ENCODE measurements at places on chromosomes 7 and 10.

DNA sequence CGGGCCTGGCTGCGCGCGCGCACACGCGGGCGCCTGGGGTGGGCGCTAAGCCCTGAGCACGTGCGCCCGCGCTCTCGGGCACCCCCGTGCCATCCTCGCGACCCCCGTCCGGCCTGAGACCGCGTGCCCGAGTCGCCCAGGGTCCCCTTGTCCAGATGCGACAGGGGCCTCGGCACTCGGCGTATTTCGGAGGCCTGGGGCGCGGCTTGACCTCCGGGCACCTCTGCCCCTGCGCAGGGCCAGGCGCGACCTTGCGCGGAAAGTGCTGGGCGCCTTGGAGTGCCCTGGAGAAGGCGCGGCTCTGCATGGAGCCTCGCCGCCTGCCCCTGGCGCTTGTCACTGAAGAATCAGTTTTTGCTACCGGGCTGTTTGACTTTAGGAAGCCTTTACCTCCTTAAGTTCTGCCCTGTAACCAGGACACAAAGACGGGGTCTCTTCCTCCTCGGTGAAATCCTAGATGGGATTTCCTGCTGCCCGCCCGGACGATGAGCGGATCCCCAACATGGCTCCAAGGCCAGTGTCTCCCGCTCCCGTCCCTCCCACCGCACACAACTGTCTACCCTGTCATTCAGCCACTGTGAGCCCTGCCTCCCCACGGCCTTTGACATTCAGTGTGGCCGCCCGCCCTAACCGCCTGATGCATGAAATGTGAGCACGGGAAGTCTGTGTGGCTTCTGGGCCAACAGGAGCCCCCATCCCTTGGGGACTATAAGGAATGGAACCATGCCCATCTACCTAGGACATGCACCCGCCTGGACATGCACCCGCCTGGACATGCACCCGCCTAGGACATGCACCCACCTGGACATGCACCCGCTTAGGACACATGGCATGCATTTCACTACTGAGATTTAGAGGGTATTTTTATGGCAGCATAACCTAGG lies 1.1 kb upstream of the STK32C start:
- no peak for DNase-seq

DNA sequence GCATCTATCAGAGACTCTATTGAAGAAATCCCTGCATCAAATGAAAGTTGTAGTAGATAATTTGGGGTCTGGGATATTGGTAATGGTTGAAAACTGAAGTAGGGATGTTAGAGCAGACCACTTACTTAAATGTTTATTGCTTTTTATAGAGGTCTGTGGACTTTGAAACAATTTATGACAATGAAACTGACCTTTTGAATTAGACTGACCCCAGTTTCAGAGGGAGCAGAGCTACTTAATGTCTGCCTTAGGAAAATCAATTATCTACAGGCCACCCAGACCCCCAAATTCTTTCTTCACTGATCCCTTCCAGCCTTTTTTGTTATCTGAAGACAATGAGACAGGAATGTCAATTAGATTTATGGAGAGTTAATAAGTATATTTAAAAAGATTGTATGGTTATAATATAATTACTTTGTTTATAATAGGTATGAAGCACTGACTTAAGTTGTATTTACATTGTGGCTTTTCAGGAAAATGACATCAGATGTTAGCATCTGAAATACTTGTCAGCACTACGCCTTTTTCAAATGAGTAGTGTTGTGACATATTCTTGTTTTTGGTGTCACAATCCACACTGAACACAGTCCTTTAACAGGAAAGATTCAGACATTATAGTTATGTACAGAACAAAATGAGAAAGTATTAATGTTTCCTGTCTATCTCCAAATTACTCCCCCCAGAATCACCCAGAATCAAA lies 13.9 kb downstream of the MGAM2 start:
- DNase-seq = no peak

- DNase-seq = no peak
These were observed 213.5 kb upstream of the ZNF32 start for GRCh38 chr10:43861966-43862751.

- DNase-seq = no peak
These were observed 6.8 kb downstream of the DLG5 start for GRCh38 chr10:77919713-77920108.

DNA sequence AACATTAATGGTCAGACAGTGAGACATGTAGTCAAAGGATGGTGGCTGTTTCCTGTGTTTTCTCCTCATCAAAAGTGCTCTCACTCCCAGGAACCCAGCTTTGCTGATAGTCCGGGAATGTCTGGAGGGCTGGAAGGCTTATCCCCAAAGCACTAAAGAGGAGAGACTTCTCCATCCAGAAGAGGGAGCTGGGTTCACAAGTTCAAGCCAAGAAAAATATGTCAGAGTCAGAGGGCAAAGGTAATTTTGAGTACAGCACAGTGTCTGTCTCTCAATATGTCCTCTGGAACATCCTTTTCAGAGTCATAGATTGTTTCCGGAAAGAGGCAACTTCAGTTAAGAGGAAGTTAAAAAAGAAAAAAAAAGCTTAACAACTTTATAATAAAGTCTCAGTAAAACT lies 281.5 kb upstream of the PHYHIPL start:
- DNase-seq = no peak

DNA sequence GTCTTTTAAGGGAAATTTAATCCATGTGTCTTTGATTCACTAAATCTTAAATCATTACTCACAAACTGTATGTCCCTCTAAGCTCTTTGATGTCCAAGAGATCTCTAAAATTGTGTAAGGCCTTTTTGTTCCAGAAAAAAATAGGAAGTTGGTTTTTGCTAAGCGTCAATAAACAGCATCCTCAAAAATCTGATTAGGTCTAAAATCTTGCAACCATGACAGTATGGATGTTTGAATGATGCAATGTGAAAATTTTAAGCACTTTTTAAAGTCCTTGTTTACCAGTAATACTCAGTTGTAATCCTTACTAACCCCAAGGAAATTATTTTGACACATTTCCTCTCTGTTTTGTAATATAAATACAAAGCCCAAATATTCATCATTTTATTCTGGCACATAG lies 6.8 kb downstream of the MET start:
- no peak for DNase-seq

DNA sequence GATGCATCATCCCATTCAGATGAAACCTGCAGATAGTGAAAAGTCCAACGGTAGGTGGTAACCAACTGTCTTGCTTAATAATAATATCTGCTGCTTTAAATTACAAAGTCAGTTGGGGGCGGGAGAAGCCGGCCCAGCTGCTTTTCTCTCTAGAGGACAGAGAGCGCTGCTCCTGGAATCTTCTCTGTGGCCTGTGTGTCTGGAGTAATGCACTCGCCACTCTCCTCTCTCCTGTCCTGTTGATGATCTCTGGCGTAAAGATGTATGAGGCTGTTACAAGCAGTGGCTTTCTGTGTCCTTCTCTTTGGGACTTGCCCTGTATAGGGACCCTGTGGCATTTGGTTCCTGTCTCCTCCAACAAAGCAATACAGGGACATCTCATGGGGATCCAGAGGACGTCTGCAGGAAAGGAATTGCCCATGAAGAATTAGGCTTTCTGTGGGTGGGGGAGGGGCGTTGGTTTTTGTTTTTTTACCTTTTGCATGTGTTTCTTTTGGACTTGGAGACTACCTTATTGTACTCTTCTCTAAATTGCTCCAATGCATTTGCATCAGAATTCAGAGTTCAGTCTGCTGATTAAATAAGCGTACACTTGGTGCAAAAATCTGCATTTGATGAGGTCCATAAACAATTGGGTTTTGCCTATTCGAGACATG lies 231.6 kb downstream of the CELF2 start:
- DNase-seq = no peak

DNA sequence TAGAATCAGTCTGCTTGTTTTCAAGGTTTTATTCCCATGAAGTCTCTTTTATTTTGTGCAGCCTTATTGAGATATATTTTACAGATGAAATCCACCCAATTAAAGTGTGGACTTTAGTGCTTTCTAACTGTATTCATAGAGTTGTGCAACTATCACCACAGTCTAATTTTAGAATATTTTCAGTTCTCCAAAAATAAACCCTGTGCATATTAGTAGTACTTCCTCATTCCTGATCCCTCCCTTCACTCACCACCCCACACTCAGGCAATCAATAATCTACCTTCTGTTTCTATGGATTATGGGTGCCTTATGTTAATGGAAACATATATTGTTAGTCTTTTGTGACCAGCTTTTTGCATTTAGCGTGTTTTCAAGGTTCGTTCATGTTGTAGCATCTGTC lies 185.7 kb upstream of the TMEM72 start:
- no peak for DNase-seq

- DNase-seq = no peak
These were observed 72.0 kb downstream of the GOLGA7B start for GRCh38 chr10:97921581-97922021.

DNA sequence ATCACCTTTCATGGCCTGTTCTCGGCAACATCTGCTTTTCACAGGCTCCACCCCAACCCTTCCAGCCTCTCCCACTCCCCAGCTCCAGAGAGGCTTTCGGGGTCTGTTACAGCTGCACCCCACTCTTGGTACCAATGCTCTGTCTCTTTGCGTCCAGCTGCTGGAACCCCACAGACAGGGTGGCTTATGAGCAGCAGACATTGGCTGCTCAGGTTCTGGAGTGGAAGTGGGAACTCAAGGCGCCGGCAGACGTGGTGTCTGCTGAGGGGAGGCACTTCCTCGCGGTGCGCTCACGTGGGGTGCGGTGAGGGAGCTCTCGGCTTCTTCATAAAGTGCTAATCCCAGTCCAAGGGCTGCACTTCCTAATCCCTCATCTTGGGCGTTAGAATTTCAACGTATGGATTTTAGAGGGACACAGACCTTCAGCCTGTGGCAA lies 185.7 kb downstream of the ELFN1 start:
- no peak for DNase-seq

- no peak for DNase-seq
These were observed 43.4 kb downstream of the CAMK2B start for GRCh38 chr7:44281811-44282600.

- DNase-seq = no peak
These were observed 349.7 kb downstream of the AUTS2 start for GRCh38 chr7:69947998-69948397.

GRCh38 chr10:4279655-4280054 lies 494.6 kb upstream of the KLF6 start:
- no peak for DNase-seq

- no peak for DNase-seq
These were observed 3.7 kb downstream of the NPFFR1 start for GRCh38 chr10:70280099-70280498.

DNA sequence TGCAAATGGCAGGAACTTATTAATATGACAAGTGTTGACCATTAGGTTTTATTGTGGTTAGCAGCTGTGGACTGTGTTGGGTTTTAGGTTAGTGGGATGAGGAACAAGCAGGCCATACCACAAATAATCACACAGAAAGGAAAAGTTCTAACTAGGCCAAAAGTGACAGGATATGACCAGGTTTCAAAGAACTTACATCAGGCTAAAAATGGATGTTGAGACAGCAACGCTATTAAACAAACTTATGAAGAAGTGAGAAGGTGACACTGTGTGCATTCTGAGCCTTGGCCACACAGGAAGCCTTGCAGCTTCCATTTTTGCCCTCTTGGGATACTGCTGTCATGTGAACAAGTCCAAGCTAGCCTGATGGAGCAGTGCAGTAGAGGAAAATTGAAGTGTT lies 568.8 kb downstream of the HTR7 start:
- DNase-seq = no peak

GRCh38 chr7:17580141-17580540 lies 281.7 kb downstream of the AHR start:
- DNase-seq = no peak

- DNase-seq = no peak
These were observed 110.7 kb downstream of the INHBA start for GRCh38 chr7:41592236-41592635.

- DNase-seq = no peak
These were observed 479 bp downstream of the PNPLA8 start for GRCh38 chr7:108525327-108525984.

DNA sequence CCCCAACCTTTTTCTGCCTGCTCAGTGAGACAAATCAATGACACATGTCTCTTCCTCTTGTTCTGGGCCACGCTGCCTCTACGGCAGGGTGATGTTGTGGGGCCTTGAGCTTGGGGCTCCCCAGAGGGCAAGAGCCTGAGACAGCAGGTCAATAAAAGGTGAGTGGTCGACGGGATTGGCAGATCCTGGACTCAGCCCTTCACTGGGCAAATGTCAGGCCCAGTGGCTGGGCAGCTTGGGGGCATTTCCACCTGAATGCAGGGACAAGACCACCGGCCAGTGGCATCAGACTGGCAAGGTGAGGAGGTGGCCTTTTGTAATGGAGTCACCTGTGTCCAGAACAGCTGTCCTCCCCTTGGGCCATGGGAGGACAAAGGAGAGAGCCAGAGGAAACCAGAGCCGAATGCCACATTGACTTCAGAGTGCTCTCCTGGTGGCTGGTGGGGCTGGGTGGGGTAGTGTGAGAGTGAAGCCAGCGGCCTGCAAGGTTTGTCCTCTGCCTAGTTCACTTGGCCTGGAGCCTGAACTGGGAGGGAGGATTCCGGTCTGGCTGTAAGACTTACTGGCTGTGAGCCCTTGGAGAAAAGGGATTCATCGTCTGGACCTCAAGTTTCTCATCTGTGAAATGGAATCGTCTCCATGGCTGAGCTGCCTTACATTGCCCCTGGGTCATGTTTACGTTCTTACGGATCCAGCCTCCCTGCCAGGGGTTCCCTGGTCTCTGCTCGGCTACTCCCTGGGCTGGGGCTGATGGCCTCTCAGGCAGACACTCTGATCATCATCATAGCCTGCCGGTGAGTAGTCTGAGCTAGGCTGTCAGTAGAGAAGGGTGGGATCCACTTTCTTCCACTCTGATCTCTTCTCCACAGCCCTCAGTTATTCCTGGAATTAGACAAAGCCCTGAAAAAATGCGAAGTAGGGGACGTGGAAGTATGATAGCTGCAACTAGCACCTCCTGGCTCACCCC lies 25.4 kb upstream of the CRHR2 start:
- no peak for DNase-seq

- no peak for DNase-seq
These were observed 28.4 kb upstream of the SORCS3 start for GRCh38 chr10:104612571-104613205.

GRCh38 chr7:46226860-46227259 lies 305.8 kb upstream of the IGFBP3 start:
- DNase-seq = no peak

GRCh38 chr10:24448351-24448999 lies 239.5 kb downstream of the KIAA1217 start:
- no peak for DNase-seq

- no peak for DNase-seq
These were observed 1124.7 kb downstream of the DNAJB9 start for GRCh38 chr7:109694149-109695071.

Data from prostate gland (tissue), 2 donors.